Right renal pelvis (tissue), 4 donors: ENCODE measurements at places on chromosomes 16 and 17.

DNA sequence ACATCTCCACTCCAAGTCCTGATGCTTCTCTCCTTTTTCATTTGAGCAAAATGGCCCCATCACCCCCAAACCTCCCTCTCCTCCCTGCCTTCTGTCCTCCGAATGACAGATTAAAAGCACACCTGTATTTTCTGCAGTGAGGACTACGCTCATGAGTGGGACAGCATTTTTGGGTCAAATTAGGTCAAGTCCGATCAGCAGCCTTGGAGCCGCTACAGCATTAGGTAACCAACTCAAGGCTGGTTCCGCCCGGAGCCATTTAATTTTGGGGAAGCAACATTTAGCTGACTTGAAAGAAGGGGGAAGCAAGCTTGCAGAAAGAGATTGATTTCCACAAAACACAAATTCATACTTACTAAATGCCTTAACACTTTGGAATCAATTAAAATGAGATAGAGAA is 324.1 kb upstream of the CDH5 start:
- DNase-seq, result no peak

DNA sequence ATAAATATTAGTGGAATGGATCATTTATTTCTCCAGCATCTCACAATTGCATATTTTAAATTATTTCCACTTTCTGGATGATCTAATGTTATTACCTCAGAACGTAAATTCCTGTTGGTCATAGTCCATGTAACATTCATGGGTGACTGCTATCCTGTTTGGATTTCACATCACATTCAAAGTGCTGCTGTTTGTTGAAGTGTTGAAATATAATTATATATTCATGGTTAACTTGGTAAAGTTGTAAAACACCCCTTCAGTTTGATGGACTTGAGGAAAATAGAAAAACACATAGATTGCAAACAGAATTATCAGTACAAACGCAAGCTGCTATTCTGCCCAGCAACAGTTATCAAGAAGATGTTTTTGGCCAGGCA is 59.6 kb downstream of the TANGO6 start:
- no peak for DNase-seq

DNA sequence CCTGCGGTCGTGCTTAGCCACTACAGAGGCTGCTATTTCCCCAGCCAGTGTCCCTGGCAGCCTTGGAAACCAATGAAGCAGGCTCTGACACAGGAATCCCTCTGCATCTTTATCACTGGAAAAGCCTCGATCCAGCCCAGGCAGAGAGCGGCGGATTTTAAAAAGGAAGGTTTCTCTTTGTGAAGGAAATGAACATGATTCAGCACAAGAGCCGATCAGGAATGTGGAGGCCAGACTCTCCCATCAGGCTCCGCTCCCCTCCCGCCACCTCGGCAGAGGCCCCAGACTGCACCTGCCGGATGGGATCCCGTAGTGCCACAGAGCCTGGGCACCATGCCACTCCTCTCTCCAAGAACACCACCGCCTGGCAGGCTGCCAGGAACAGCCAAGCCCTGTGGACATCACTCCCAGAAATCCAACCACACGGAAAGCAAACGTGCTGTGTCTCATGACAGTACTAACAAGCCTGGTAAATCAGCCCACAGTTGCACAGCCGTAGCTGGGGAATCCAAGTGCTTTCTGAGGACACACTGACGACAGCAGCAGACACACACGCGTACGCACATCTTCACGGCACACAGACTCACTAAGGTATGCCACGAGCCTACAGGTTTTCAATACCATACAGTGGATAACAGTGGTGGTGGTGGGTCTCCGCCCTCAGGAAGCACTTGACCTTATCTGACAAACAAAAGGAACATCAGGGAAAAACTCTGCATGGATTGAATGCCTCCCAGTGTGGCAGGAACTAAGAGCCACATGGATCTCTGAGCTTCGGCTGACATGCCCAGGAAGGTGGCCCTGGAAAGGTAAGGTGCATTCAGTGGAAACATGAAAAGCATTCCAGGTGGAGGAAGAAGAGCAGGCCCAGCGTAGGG is 5.4 kb downstream of the LRRC75A start:
- no peak for DNase-seq

- no peak for DNase-seq
These were observed 8.2 kb downstream of the TUBG2 start for GRCh38 chr17:42667088-42667951.

GRCh38 chr17:5237541-5238016 is 2.9 kb upstream of the SCIMP start:
- DNase-seq, result no peak

- no peak for DNase-seq
These were observed 9.9 kb downstream of the DHODH start for GRCh38 chr16:72018470-72018869.

- DNase-seq, result no peak
These were observed 864.0 kb downstream of the KCNJ2 start for GRCh38 chr17:71033336-71033735.

DNA sequence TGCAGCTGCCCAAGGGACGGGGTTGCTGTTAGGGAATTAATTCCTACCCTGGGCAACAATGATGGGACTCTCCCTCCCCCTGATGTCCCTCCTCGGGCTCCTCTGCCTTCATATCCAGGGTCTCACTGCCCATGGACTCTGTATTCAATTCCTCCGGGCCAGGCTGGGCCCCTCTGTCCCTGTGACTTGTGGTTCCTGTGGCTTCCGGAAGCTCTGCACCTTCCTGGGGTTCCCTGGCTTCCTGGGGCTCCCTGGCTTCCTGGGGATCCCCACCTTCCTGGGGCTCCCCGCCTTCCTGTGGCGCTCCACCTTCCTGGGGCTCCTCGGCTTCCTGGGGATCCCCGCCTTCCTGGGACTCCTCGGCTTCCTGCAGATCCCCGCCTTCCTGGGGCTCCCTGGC is 35.2 kb downstream of the SRL start:
- no peak for DNase-seq

DNA sequence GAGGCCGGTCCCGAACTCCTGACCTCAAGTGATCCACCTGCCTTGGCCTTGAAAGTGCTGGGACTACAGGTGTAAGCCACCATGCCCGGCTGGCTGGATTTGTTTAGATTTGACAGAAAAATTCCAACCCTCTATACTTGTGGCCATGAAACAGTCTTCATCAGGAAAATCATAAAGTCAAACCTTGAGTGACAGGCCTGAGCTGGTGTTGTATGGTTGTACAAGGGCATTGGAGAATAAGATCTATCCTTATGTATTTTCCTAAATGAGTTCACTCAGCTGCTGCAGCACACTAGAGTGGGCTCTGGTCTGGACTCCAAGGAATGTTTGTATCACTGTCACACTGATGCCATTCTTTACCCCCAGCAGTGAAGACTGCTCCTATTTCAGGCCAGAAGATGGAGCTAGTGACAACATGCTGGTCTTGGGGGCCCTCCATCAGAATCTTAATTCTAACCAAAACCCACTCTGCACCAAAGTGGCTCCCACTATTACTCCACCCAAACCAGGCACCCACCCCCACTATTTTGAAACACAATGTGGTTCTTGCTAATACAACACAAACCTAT is 27.4 kb downstream of the SNX11 start:
- DNase-seq, result no peak

DNA sequence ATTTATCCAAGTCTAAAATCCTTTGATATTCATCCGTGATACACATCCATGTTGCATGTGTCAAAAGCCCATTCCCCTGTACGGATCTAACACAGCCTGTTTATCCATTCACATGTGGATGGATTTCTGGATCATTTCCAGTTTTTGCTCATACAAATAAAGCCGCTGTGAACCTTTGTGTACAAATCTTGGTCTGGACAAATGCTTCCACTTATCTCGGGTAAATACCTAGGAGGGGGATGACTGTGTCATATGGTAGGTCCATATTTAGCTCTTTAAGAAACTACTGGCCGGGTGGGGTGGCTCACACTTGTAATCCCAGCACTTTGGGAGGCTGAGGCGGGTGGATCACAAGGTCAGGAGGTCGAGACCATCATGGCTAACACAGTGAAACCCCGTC is 6.3 kb upstream of the TBCD start:
- no peak for DNase-seq

- no peak for DNase-seq
These were observed 13.4 kb downstream of the CD300E start for GRCh38 chr17:74610108-74610507.

GRCh38 chr16:30187556-30187865 is 4.1 kb downstream of the CORO1A start:
- DNase-seq, result no peak

GRCh38 chr17:50579399-50579798 is 18.9 kb downstream of the CACNA1G start:
- no peak for DNase-seq

DNA sequence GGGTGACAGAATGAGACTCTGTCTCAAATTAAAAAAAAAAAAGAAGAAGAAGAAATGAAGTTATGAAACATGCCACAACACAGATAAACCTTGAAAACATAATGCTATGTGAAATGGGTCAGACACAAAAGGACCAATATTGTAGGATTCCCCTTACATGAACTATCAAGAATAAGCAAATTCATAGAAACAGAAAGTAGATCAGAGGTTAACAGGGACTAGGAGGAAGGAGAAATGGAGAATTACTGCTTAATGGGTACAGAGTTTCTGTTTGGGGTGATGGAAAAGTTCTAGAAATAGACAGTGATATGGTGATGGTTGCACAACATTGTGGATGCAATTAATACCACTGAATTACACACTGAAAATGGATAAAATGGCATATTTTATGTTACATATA is 16.3 kb downstream of the RANBP10 start:
- DNase-seq, result no peak

- no peak for DNase-seq
These were observed 220.0 kb downstream of the SOX9 start for GRCh38 chr17:72340836-72341235.

DNA sequence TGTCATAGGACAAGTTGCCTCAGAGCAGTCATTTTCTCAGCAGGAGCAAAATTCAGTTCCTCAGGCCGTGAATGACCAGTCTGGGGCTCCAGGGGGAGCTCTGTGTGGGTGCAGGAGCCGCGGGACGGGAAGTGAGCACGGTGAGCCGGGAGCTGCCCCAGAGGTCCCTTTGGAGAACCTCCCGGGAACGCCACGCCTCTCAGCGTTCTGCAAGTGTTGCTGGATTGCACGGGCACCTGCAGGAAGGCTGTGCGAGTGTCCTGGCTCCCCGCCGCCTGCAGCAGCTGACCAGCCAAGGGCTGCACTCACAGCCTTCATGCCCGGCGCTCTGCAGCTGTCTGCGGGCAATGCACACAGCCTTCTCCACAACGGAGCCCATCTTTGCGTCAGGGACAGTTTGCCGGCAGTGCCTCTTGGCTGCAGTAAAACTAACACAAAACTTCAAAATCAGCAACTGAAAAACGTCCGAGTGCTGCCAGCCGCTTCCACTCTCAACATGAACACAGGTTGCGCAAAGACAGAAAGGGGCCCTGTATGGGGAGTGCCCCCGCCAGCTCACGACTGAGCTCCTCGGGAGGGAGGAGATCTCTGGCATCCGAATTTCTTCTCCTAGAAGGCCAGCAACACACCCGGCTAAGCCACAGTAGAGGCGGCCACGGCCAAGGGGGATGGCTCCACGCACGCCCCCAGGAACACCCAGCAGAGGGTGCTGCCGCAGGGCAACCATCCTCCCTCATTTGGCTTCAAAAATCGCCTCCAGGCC is 16.0 kb downstream of the NDUFAF8 start:
- peak; percentile 49 for DNase-seq

DNA sequence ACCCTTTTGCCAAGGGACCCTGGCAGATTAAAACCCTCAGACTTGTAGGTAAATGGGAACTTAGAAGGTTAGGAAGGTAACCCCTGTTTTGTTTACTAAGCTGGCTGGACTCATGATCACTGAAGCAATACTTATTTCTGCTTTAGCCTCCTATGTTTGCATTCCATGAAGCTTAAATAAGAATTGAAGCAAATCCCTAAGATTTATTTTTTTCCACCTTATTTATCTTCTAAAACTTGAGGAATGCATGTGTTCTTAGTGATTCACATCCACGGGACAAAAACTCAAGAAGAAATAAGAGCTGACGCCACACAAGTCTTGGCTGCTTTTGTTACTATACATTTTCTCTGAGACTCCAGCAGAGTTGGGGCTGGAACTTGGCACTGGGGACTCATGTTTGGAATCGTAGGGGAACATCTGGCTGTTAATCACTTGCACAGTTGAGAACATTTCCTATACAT is 35.5 kb downstream of the CLUAP1 start:
- DNase-seq, result no peak

DNA sequence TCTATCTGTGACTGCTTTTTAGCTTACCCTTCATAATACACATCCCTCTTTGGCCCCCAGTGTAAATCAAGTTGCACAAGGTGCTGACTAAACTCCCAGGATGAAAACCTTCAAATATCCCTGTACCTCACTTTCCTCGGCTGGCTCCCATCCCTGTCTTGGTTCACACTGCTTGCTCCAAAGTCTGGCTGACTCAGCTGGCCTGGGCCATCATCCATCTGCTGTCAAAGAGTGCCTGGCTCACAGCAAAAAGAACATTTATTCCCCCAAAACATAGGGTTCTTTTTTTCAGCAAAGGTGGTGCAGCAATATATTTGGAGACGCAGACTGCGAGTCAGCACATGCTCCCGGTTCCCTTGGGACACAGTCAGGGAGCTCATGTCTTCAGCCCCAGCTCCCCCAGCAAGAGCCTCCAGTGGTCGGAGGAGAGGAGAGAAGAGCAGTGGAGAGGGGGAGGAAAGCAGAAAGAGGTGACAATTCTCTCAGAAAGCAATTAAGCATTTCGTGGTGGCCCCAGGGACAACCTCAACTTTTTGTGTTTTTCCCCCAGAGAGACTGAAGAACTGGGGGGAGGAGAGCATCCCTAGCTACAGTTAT is 26.1 kb downstream of the GPR142 start:
- DNase-seq, result no peak

- DNase-seq, result no peak
These were observed 8.0 kb downstream of the GRIN2C start for GRCh38 chr17:74851612-74852236.

GRCh38 chr17:79579074-79579800 is 31.6 kb downstream of the RBFOX3 start:
- no peak for DNase-seq

DNA sequence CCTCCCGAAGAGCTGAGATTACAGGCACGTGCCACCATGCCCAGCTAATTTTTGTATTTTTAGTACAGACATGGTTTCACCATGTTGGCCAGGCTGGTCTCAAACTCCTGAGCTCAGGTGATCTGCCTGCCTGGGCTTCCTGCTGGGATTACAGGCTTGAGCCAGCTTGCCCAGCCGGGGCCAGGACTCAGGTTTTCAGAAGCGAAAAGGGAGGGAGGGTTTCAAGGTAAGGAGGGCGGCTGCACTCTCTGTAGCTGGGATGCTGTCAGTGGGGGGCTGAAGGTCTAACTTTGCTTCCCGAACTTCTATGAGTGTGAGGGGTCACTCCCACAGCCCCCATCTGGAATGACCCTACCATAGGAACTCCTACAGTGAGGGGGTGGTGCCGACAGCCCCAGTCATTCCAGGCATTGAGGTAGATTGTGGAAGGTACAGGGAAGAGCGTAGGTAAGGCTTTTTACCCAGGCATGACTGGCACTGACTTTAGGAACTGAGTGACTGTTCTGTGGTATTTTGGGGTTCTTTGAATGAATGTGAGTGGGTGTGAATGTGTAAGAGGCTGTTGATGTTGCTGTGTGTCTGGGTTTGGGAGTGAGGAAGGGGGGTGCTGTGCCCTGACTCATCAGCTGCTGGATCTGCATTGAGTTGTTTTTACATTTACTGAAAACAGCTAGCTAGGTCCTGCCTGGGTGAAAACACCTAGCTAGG is 3.8 kb upstream of the C1QL1 start:
- no peak for DNase-seq
